Activated T-helper 1 cell treated with anti-CD3 and anti-CD28 coated beads, Interleukin-2, amount 50 U/mL, for 16 hours (primary cell): ENCODE measurements at places on chromosomes 6 and 20.
A peak's percentile ranks its signal among the peaks of the same experiment; 100 is the strongest.

DNA sequence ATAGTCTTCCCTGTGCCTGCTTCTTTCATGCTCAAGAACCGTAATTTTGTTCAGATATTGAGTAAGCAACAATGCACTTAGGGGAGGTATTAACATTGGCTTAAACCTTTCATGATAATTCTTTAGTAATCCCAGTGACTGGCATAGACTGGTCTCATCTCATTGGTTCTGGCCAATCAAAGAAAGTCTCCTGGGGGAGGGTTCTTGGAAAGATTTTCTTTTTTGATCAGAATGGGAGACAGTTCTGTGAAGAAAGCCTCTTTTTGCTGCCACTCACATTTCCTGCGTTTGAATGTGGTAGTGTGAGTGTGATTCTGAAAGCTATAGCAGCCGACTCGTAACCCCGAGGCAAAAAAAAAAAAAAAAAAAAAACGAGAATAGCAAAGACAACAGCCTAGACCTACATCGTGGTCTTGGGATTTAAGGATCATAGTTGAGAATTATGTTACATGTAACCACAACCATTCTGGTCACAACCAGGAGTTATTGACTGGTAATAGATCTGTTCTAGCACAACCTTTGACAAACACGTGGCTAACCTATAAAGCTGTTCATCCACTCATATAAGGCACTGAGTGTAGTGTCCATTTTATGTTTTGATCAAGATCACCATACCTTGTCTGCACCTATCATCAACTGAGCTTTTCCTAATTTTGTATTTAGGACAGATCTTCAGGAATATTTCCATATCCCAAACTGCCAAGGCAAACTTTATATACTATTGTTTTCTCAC, 15.1 kb upstream of the TMEM217 start:
- DNase-seq = no peak

- no peak for DNase-seq
These were observed 240.6 kb downstream of the BCKDHB start for GRCh38 chr6:80347101-80347500.

DNA sequence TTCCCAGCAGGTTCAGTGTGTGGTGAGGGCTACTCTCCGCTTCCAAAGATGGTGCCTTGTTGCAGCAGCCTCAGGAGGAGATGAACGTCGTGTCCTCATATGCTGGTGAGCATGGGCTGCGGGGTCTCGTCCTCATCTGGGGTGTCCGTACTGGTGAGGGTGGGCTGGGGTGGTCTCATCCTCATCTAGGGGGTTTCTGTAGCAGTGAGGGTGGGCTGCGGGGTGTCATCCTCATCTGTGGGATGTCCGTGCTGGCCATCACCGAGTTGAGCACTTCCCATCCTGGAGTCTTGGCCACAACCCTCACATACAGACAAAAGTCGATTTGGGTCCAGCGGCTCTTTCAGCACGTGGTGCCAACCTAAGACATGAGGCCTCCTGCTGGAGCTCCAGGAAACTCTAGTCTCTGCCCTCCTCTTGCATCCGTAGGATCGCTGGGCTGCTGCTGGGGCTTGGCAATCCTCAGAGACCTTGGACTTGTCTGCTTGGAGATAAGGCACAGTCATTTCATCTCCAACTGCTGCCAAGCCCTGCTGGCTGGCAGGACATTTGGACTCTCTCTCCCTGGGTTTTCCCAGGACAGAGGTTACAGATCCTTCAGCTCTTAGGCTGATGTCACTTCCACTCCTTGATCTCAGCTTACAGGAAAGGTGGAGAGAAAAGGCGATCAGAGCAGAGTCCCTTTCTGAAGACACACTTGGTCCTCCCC, 160.4 kb downstream of the PACRG start:
- DNase-seq = no peak

- DNase-seq = no peak
These were observed 69.3 kb downstream of the CBFA2T2 start for GRCh38 chr20:33559212-33559611.

GRCh38 chr6:158287047-158287446, 25.2 kb upstream of the TULP4 start:
- DNase-seq = no peak

DNA sequence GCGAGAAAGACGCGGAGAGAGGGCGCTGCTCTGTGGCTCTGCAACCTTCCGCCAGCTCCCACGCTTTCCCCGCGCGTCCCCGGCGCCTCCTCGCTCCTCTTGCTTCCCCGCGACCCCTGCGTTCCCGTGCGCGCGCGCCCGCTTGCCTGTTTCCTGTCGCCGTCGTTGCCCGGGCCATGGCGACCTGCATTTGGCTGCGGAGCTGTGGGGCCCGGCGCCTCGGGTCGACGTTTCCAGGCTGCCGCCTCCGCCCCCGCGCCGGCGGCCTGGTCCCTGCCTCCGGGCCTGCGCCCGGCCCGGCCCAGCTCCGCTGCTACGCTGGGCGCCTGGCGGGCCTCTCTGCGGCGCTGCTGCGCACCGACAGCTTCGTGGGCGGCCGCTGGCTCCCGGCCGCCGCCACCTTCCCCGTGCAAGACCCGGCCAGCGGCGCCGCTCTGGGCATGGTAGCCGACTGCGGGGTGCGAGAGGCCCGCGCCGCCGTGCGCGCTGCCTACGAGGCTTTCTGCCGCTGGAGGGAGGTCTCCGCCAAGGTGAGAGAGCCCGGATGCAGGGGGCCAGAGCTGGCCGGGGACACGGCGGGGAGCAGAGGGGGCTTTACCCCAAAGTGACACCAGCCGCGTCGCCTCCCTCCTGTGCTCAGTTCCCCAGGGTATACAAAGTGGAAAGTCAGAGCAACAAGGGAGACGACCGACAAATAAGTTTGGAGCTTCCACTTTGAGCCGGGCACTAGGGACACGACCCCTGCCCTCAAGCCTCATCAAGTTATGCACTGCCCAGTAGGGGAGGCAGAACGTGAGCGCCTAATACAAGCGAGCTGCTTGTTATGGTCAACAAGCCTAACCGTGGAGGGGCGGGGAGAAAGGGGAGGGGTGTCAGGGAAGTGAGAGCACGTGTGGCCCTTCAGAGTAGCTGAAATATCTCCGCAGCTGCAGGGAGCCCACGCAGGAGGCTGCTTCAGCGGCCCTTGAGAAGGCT, at the start of gene ALDH5A1:
Gene ALDH5A1, plus strand, starts transcription at position 149 of the 975 bp plus-strand sequence. Its CDS starts 28 bp downstream, at position 177.
- peak; percentile 67 for DNase-seq

DNA sequence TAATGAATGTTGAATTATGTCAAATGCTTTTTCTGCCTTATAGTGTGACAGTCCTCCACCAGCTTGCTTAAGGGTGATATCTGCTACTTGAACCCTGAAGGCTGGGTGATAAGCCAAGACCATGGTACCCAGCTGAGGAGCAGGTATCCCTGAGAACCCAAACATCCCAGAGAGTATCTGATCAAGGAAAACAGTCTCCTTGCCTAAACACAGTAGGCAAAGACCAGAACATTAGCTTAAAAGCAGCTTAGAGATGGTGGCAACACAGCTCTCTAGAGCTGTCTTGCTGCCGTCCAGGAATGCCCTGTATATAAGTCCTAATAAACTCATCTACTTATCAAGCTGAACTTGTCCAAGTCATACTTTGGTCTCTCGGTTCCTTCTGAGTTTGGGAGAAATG, 127.7 kb upstream of the PRSS16 start:
- DNase-seq = no peak

- DNase-seq = no peak
These were observed 89.4 kb upstream of the TNFAIP3 start for GRCh38 chr6:137777687-137778075.

DNA sequence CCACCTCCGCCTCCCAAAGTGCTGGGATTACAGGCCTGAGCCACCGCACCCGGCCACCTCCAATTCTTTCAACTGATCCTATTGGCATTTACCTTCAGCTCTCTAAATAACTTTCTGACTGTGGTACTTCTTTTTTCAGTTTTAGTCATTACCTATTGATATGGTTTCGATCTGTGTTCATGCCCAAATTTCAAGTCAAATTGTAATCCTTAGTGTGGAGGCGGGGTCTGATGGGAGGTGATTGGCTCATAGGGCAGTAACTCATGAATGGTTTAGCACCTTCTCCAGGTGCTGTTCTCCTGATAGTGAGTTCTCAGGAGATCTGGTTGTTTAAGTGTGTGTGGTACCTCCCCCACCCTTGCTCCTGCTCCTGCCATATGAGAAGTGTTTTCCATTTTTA, 140.9 kb downstream of the LPA start:
- DNase-seq = no peak

- DNase-seq = no peak
These were observed 158.7 kb downstream of the UBE3D start for GRCh38 chr6:82906951-82907350.

- no peak for DNase-seq
These were observed 351 bp downstream of the AURKA start for GRCh38 chr20:56391596-56392131.

- no peak for DNase-seq
These were observed 29.4 kb downstream of the PFDN4 start for GRCh38 chr20:54237116-54237943.

GRCh38 chr6:82025271-82025670, 222.3 kb downstream of the IBTK start:
- DNase-seq = no peak

DNA sequence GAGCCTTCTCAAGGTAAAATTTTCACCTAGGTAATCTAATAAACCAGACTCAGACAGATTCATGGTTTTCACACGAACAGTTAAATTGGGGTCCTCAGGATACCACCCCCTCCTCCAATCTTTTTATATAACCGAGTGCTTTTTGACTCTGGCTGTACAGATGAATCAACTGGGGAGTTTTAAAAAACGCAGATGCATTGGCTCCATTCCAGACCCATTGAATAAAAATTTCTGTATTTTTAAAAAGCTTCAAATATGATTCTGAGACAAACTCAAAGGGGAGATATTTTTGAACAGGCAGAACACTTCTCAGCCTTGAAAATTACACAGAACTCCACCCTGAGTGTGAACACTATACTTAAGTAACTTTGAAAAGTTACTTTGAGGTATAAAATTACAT, 7.2 kb downstream of the UTRN start:
- no peak for DNase-seq

DNA sequence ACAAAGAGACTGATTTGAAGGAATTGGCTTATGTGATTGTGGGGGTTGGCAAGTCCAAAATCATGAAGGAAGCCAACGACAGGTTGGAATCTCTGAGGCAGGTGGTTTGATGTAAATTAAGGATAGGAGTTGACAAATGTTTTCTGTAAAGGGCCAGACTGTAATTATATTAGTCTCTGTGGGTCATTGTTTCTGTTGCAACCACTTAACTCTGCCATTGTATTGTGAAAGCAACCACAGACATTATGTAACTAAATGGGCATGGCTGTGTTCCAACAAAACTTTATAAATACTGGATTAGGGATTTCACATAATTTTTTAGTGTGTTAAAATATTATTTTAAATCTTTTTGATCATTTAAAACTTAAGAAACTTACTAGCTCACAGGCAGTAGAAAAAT, 199.2 kb upstream of the MYLIP start:
- DNase-seq = no peak

- DNase-seq = no peak
These were observed 12.9 kb downstream of the BEND3 start for GRCh38 chr6:107102414-107102805.

DNA sequence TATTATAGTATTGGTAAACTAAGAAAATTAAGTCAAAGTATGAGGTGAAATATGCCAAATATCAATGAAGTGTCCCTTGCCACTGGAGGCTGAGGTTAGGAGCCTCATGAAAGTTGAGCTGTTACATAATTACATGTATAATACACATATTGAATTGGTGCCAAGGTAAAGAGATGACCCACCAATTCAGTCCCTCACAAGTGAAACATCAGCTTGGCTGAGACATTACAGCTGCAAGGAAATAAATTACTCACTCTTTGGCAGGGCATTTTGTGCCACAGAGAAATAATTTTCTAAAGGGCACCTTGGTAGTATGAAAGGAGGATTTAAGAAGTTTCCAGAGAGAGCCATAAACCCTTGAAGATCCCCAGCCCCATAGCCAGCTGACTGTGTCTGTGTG, 127.4 kb downstream of the ADGRG6 start:
- no peak for DNase-seq

DNA sequence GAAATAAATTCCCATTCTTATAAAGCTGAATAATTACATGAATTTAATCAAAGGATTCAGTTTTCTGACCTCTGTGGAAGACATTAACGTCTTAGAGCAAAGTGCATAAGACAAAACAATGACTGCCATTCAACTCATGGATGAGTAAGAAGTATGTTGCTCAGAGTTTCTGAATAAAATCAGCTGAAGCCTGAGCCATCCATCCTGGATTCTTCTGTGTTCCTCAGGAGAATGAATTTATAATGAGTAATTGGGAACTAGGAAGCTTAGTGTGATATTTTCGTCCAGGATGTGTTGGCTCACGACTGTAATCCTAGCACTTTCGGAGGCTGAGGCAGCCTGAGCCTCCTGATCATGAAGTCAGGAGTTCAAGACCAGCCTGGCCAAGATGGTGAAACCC, 62.8 kb downstream of the PERP start:
- DNase-seq = no peak

- no peak for DNase-seq
These were observed 101.2 kb downstream of the SLC35B3 start for GRCh38 chr6:8334113-8334512.

DNA sequence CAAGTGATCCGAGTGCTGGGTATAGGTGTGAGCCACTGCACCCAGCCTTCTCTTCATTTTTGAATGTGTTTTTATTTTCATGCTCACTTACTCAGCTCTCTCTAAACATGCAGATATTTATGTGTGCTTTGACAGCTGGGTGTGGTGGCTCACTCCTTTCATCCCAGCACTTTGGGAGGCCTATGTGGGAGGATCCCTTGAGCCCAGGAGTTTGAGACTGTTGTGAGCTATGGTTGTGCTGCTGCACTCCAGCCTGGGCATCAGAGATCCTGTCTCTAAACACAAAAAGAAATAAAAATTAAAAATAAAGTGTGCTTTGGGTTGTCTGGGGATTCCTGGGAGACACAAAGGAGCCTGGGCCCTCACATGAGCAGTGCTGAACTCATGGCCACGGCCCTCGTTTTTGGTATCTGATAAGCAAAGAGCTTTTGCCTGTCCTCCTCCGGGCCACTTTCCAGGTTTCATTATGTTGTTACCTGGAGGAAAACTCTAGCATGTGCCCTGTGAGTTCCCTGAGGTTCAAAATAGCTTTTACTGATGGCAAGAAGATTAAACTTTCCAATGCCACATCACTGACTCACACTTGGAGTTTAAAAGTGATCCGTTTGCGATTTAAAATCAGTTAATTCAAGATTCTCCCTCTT, 78.5 kb downstream of the CD164 start:
- no peak for DNase-seq

- DNase-seq = no peak
These were observed 71.9 kb upstream of the IYD start for GRCh38 chr6:150296890-150297289.

GRCh38 chr20:59657459-59658046, 53.2 kb downstream of the PHACTR3 start:
- no peak for DNase-seq
